ELR (cell line): ENCODE measurements at places on chromosomes 11 and 22.

GRCh38 chr22:20490183-20490940 lies 5.2 kb downstream of the KLHL22 start:
- DNase-seq = no peak

DNA sequence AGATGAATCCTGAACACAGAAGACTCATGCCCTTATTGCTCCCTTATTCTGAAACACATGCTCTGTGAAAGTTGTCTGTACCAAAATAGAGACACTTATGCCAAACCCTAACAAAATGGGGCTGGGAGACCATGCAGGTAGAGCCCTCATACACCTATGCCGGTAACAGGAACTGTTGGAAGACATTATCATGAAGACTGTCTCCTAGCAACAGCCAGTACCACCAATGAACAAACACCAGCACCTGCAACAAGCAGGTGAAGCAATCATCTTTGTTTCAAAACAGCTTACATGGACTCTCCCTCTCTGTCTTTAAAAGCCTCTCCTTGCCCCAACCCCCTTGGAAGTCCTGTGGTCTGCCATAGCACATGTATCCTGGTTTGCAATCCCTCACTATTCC lies 17.2 kb downstream of the SLC5A4 start:
- DNase-seq = no peak

DNA sequence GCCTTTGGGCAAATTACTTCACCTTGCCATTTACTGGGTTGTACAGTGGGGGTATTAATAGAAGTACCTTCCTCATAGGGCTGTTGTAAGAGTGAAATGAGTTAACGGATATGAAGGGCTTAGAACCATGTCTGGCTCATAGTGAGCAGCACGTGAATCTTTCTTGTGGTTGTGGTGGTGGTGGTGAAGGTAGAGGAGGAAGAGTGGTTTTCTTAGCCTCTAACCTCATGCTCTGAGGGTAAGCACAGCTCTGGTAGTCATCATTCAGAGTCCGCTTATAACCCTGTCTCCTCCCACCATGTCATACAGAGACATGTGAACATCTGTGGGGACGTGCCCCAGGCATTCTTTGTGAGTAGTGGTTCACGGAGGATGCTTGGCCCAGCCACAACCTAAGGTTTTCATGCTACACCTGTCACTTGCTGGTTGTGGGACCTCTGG lies 43.6 kb downstream of the TEAD1 start:
- peak; percentile 51 for DNase-seq

DNA sequence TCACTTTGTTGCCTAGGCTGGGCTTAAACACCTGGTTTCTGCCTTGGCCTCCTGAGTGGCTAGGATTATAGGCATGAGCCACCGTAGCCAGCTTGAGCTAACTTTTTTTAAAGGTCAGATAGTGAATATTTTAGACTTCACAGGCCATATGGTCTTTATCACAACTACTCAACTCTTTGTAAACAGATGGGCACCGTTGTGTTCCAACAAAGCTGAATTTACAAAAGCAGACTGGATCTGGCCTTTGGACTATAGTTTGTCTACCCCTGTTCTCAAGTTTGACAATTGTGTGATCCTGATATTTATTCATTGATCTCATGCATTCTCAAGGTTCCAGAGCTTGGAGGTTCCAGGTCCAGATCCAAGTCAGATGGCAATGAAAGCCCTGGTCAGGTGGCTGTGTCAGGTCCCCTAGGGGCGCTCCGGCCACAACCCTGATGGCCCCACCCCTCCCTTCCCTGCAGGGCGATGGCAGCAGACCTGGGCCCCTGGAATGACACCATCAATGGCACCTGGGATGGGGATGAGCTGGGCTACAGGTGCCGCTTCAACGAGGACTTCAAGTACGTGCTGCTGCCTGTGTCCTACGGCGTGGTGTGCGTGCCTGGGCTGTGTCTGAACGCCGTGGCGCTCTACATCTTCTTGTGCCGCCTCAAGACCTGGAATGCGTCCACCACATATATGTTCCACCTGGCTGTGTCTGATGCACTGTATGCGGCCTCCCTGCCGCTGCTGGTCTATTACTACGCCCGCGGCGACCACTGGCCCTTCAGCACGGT lies 15.8 kb downstream of the P2RY2 start:
- no peak for DNase-seq

GRCh38 chr11:118295815-118296454 lies 8.6 kb upstream of the CD3E start:
- DNase-seq = peak; percentile 67

GRCh38 chr22:30004694-30005093 lies 75.6 kb upstream of the HORMAD2 start:
- DNase-seq = no peak

DNA sequence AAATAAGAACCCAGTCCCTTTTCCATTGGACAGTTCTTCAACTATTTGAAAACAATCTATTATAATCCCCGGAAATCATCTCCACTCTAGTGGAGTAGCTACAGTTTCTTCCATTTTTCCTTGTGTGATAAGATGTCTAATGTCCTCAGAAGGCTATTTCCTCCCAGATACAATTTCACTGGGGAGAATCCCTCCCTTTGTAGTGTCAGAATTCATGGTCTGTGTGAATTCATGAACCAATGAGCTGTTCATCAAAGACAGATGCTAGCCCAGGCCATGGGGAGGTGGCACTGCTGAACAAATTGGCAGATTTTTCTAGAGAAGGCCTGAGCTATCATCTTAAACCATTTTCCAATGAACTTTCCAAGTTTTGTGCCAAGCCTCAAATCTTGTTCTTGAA lies 45.4 kb downstream of the MPPED2 start:
- DNase-seq = no peak

DNA sequence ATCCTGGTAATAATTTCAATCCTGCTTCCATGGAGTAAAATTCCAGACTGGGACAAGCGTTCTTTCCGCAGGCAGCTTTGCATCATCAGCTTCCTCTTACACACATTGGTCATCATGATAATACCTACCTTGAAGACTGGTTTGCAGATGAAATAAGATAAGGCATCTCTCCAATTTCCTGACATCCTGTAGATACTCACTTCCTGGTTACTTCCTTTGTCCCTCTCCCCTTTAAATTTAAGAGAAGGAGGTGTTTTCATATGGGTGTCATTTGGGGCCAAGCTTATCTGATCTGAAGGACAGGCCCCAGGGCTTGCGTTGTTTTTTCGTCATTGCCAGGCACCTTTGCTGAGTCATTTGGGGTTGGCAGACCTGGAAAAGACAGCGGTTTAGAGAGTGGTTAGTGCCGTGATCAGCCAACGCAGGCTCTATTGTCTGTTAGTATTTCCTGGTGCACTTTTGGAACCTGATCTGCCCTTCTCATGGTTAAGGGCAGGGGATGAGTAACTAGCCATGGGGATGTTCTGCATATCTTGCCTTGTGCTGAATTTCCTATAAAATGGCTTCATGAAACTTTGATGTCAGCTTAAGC lies 24.1 kb downstream of the GRAMD1B start:
- DNase-seq = peak; percentile 91

GRCh38 chr11:47185305-47186075 lies 744 bp downstream of the PACSIN3 start:
- DNase-seq = peak; percentile 75

- DNase-seq = peak; percentile 90
Observed at GRCh38 chr22:29330753-29331152, 15.3 kb upstream of the RASL10A start.

DNA sequence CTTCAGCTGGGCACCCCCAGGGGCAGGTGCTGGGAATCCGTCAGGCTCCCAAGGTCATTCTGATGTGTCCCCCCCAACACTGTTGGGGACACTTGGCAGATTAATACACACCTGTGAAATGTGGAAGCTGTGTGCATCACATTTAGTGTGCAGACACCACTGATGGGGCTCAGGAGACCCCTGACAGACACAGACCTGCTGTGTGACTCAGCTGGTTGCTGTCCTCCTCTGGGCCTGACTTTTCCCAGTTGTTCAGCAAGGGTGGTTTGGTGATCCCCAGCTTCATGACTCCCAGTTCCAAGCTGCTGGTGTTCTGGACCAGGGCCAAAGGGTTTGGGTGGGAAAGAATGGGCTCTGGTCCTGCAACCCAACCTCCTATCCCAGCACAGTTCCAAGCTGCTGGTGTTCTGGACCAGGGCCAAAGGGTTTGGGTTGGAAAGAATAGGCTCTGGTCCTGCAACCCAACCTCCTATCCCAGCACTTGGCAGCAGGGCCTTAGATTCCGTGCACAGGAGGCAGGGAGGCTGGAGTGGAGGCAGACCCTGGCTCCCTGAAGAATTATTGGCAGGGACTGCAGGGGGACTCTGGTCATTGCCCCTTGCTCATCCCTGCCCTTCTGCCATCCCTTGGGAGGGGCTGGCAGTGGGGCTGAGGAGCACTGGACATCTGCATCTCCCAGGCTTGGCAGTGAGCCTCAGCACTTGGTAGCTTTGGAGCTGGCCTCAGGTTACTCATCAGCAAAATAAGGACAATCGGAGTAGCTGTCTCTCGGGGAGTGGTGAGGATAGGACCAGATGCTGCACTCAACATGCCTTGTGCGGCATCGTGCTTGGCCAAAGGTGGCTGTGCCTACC lies 8.4 kb upstream of the OMP start:
- DNase-seq = no peak

GRCh38 chr11:101880222-101880621 lies 34.6 kb upstream of the CEP126 start:
- peak; percentile 82 for DNase-seq

DNA sequence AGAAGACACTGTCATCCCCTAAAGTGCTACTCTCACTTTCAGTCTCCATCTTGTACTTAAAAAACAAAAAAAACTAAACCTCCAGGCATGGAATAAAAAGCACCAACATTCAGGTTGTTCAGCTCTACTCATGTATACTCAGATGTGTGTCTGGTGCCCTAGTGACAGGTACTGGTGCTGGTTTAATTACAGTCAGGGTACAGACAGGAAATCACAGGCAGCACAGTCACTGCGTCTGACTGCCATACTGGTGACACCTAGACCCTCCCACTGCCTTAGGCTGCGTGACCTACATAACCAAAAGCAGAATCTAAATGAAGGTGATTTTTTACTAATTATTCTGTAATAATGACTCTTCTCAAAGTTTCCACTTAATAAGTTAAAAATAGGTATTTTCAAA lies at the start of gene ARHGAP32:
Gene ARHGAP32, minus strand, starts transcription at position 176 of the 400 bp plus-strand sequence. Its CDS starts 127 bp downstream, at position 49.
- peak; percentile 40 for DNase-seq

- peak; percentile 64 for DNase-seq
Observed at GRCh38 chr11:61279934-61280659, 15.0 kb downstream of the VWCE start.

DNA sequence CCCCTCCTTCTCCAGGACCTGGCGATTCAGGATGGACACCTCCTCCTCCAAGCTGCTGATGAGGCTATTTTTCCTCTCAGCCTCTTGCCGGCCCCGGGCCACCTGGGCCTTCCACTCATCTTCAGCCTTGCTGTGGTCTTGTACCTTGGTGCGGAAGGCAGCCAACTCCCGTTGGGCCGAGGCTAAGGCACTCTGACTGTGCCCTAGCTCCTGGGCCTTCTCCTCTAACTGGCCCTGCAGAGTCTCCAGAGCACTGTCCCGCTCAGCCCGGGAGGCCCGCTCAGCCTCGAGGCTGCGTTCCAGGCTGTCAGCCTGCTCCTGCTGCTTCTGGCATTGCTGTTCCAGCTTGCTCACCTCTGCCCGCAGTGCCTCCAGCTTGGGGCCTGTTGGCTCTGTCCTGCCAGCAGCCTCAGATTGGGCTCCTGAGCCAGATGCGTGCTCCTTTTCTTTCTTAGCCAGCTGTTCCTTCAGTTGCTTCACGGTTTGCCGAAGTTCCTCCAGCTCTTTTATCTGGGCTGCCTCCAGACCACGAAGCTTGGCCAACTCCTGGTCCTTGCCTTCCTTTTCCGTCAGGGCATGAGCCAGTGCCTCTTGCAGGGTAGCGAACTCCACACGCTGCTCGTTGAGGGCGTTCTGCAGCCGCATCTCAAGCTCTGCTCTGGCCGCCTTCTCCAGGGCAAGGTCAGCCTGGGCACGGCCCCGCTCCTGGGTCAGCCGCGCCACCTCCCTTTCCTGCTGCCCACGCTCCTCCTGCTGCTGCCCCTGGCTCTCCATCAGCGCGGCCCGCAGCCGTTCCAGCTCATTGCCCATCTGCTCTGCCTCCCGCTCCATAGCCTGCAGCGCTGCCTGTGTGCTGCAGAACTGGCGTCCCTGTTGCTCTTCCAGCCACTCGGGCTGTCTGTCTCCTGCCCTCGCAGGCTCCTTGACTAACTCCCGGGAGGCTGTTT lies 15.3 kb downstream of the IL18BP start:
- DNase-seq = no peak

DNA sequence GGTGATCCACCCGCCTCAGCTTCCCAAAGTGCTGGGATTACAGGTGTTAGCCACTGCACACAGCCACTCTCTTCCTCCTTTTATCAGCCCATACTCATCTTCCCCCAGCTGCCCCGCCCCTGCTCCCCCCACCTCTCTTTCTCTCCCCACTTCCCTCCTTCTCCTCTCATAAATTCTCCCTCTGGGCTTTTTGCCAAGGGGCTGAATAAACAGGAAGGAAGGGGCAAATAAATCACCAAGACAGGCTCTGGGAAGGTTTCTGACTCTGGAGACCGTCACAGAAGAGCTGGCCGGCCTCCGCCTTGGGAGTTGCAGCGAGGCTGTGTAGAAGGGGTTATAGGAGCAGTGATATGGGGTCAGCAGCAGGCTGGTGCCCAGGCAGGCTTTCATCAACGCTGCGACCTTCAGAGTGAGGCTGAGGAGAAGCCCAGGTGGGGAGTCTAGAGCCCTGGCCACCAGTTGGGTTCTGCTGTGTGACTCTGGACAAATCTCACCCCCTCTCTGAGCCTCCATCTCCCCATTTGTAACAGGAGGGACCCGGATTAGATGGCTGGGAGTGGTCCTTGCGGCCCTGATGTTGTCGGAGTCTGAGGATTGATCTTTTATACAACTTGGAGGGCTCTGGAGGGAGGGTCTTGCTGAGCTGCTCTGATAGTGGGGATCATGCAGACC lies 62.6 kb upstream of the RASD2 start:
- peak; percentile 93 for DNase-seq

DNA sequence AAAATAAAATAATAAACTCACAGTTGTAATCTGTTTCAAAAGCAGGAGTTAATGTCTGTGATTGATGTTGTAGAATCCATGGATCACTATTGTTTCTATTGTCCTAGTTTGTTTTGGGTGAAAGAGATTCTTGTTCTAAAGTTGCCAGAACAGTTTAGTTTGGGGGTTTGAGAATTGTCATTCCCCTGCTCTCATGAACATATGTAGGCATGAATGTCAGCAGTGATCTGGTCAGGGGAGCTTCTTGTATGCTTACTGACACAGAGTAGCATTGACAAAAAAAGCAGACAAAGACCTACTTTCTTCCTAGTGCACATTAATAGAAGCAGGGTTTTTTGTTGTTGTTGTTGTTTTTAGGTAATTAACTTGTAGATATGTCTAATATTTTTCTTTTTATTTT lies 38.6 kb downstream of the ARHGAP1 start:
- DNase-seq = no peak

GRCh38 chr11:1300121-1300520 lies 9.3 kb downstream of the TOLLIP start:
- DNase-seq = no peak

DNA sequence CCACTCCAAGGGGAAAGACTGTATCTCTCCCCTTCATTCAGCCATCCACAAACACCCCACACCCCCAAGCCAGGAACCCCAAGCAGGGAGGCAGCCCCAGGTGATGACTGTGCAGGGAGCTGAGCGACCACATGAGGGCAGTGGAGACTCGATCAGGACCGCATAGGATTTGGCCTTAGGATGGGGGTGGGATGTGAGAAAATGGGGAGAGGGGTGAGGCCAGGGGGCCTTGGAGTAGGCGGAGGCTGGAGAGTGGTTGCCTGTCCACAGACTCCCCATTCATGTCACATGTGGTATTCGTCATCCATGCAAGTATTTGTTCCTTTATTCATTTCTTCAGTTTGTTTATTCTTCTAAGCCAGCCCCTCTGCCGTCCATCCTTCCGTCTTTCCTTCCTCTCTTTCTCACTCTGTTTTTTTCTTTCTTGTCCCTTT lies 2.7 kb upstream of the RHOD start:
- DNase-seq = peak; percentile 61
